Cardiac septum (tissue), 1 donor: ENCODE measurements at places on chromosomes 11 and 22. TPM values are rescaled to one million over a fixed set of nuclear protein-coding genes. Genes with fewer than 3 reads are reported as not detected.

DNA sequence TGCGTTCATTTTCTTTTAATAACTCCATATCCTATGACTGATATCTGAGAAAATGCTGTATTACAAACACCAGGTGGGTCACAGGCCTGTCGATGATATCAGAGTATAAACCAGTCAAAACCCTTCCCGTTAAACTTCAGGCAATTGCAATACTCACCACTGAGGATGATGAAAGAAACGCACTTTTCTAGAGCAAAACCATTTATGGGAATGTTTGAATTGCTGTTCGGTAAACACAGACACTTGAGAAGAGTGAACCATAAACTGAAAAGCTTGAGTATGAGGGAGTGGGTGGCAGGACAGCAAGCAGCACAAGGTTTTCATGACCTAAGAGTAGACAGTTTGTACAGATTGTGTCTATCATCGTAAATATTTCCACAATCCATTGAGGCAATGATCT lies 139.8 kb upstream of the CEP126 start:
- DNase-seq, result no peak

The PLAAT3 gene
- 109 TPM for total RNA-seq

The TENM4 gene
- 3.4 TPM for total RNA-seq

The ROBO4 gene
- 15.9 TPM for total RNA-seq

The KCNK7 gene
- total RNA-seq, result 1.5 TPM

DNA sequence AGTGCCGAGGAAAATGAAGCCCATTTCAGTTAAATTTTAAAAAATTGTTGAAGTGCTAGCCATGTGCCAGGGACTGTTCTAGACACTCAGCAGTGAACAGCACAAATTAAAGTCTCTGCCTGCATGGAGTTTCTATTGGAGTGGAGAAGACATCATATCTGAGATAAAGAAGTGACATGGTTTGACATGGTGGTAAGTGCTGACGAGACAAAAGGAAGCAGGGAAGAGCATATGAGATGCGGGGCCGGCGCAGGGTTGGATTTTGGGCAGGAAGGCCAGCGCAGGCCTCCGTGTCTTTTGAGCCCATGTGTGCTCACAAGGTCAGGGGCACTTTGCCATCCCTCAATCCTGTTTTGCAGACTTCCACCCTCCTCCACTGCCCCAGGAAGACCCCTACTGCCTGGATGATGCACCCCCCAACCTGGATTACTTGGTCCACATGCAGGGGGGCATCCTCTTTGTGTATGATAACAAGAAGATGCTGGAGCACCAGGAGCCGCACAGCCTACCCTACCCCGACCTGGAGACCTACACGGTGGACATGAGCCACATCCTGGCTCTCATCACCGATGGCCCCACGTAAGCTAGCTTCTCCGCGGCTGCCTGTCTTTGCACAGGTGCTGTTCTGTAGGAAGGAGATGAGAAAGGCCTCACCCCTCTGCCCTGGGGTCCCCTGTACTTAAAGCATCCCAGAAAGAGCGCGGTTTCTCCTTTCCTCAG lies 29.6 kb downstream of the AMPD3 start:
- DNase-seq, result no peak

The DHCR7 gene
- total RNA-seq, result 31.2 TPM
